ENCODE measurements at places on chromosomes 5 and 9.

GRCh38 chr5:99116526-99116925 lies 187.7 kb upstream of the CHD1 start:
- DNase-seq: no peak

DNA sequence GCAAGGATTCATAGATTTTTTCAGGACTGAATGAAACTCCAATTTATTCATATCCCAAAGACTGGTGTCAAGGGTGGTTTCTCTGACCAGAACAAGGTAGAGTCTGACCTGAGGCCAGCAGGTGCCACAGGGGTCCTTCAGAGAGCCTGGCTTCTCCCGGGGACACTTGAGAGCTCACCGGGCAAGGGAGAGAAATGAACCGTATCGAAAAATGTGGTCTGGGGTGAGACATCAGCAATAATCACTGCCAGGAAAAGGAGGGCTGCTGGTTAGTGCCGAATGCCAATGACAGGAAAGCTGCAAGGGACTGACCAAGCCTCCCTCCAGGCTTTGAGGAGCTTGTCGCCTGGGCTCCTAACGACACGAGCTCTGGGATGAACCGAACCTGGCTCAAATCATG lies 142.7 kb downstream of the TTLL11 start:
- DNase-seq: no peak

DNA sequence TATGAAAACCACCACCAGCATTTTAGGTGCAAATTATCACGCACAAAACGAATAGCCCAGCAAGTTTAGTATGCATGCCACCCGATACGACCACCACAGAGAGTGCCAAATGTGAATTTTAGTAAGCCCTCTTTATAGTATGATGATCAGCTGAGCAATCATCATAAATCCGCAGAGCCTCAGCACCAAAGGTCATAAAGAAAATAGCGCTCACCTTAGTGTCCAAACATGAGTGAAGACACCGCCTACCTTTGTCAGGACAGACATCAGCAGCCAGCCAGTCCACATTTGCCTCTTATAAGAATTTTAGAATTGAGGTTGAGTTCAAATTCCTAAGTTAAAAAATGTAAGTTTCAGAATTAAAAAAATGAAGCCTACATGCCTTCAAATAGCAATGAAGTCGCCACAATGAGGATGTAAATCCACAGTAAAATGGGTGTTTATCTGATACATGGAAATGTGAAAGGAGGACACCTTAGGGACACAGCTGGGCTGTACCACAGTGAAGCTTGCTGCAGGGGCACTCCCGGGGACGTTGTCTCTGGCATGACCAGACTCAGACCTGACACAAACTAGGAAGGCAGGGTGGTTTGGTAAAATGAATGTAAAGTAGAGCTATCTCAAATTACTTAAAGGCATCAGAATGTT lies 149.0 kb downstream of the AUH start:
- DNase-seq: no peak

GRCh38 chr5:83095163-83095956 lies 18.0 kb downstream of the XRCC4 start:
- no peak for DNase-seq

- DNase-seq: no peak
Measured at GRCh38 chr5:12745537-12745936, 841.3 kb upstream of the CTNND2 start.

DNA sequence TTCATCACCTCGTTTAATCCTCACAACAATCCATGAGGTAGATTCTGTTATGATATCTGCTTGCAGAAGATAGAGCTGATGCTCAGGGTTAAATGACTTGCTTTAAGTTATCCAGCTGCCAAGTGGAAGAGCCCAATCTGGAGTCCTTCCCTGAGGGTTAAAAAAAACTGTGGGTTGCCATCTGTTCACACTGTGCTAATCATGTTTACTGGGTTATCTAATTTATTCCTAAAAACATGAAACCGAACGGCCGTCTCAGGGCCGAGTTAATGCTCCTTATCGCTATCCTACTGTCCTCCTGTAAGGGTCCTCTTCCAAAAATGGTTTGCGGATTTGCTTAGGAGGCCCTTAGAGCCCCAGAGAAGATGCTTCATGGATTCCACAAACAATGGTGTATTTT lies 153.3 kb downstream of the YIPF5 start:
- DNase-seq: peak; percentile 79

DNA sequence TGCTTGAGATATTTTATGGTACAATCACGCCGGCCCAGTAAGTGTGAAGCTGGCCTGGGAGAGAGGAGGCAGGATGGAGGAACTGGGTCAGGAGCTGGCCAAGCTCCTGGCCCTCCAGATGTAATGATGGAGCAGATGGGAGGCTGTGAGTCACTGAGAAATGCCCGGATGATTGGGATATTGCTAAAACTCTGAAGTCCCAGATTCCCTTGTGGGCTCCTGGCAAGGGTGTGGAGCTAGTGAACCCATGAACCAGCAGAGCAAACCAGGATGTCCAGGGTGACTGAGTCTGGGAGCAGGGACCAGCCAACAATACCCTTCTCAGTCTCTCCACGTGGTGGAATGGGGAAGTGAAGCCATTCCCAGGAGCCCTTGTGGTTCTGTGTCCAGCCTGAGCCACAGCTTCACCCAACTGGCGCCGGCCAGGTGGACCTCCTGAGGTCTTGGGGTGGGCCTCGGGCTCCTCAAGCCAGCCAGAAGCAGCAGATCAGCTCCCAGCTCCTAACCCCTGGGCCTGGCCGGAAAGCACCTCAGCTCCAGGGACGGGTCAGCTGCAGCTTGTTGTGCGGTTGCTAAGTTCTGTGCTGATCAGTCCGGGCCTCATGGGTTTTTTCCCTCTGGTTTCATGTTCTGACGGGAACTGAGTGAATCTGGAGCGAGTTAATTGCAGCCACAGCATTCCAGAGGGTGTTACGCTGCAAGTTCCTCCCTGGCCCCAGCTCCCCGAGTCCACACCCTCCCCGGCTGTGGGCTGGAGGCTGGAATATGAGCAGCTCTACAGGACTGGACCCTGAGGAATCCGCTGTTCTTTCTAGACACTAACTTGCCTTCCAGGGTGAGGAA lies 37.6 kb downstream of the DUSP1 start:
- peak; percentile 78 for DNase-seq

GRCh38 chr5:133154274-133155075 lies 102.7 kb downstream of the HSPA4 start:
- DNase-seq: no peak

DNA sequence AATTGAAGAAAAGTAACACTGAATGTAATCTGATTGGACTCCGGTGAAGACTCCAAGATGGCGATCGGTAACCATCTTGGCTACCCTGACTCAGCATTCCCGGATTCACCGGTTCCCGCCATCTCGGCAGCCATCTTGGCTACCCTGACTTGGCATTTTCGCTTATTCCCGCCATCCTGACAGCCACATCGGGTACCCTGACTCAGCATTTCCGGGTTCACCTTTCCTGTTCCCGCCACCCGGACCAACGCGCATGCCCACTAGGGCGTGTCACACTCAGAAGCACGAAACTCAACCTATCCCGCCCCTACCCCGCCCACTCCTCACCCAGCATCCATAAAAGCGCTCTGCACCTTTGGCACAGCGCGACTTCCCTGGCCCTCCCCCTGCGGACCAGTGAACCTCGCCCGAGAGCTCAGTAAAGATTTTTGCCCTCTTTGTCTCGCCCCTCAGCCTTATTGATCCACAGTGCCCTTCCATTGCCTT lies 17.2 kb downstream of the SPTLC1 start:
- peak; percentile 25 for DNase-seq

DNA sequence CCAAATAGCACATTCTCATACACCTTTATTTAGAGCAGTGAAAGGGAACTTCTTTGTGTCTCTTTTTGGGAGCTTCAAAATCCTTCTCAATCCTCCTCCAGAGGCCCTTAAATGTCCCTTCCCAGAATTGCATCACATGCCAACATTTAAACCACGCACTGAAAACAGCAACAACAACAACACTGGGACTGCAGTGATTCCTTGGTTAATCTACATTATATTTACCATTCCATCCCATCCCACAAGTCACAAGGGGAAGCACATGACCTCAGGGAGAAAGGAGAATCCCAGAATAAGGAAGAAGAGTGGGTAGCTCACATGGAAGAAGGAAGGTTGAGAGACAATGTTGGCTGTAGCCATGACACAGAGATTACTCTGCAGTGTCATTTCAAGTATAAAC lies 41.1 kb downstream of the ELOVL7 start:
- DNase-seq: no peak

DNA sequence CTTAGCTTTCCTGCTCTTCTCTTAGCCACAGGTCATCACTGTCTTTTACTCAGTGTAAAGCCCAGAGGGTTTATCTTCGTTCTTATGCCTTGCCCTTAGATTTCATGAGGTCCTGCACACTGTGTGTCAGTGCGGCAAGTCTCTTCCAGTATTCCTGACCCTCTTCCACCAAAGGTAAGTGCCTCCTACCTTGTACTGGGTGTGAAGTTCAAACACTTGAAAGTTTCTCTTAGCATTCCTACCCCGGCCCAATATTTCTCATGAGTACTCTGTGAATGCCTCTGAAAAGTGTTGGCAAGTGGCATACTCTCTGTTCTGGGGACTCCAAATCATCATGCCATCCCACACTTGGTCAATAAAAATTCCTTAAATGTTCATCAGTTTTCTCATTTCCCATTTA lies 37.4 kb downstream of the FBXO4 start:
- DNase-seq: no peak

DNA sequence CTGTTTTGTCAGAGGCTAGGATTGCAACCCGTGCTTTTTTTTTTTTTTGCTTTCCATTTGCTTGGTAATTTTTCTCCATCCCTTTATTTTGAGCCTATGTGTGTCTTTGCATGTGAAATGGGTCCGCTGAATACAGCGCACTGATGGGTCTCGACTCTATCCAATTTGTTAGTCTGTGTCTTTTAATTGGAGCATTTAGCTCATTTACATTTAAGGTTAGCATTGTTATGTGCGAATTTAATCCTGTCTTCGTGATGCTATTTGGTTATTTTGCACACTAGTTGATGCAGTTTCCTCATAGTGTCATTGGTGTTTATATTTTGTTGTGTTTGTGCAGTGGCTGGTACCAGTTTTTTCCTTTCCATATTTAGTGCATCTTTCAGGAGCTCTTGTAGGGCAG lies 36.2 kb upstream of the TAF11L2 start:
- DNase-seq: no peak

GRCh38 chr5:74162524-74162923 lies 478.0 kb downstream of the ENC1 start:
- DNase-seq: no peak

GRCh38 chr9:130448035-130448624 lies 3.4 kb downstream of the ASS1 start:
- DNase-seq: no peak

- no peak for DNase-seq
Measured at GRCh38 chr5:84229045-84229444, 155.6 kb downstream of the EDIL3 start.

DNA sequence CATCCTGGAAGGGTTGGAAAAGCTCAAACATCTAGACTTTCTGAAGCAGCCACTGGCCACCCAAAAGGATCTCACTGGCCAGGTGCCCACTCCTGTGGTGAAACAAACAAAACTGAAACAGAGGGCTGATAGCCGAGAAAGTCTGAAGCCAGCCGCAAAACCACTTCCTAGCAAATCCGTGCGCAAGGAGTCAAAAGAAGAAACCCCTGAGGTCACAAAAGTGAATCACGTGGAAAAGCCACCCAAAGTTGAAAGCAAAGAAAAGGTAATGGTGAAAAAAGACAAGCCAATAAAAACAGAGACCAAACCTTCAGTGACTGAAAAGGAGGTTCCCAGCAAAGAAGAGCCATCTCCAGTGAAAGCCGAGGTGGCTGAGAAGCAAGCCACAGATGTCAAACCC lies 87.6 kb downstream of the MAP1B start:
- no peak for DNase-seq

- DNase-seq: no peak
Measured at GRCh38 chr9:138049085-138049778, 171.7 kb downstream of the CACNA1B start.

GRCh38 chr5:172939611-172940267 lies 19.5 kb upstream of the RPL26L1 start:
- DNase-seq: peak; percentile 89

DNA sequence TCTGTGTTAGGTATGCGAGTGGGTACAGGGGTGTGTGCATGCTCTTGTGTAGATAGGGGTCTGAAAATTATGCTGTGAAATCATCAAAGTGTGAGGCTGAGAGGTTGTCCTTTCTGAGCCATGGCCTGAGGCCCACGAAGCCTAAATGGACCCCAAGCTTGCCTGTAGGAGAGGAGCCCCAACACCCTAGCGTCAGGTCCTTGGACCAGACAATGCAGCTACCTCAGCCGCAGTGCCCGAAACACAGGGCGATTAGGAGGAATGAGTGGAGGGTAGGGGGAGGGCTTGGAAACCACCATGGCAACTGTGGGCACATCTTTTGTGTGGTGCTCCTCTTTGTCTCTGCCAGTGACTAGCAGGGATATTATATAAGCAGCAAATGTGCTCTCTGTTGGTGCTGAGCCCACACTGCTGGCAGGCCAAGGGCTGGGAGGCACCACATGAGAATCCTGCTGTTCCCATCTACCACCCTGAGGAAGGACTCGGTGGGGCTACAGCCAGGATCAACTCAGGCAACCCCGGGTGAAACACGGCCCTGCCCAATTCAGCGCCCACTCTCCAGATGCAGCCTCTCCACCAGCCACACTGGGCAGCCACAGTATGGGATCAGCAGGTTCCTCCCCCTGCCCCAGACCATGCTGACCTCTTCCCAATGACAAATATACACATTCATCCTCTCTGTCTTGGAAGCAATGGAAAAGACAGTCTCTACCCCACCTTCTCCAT lies 84.6 kb upstream of the FSTL4 start:
- peak; percentile 7 for DNase-seq

GRCh38 chr5:178940569-178941360 lies at the start of gene ZNF454:
Gene ZNF454 (plus strand): TSS chr5:178941198. CDS start chr5:178942792, 1,594 bp downstream.
- DNase-seq: peak; percentile 94

- DNase-seq: no peak
Measured at GRCh38 chr5:131794586-131794985, 2.2 kb downstream of the FNIP1 start.

- no peak for DNase-seq
Measured at GRCh38 chr5:124232515-124232914, 513.9 kb downstream of the ZNF608 start.
